ENCODE measurements at places on chromosomes 16 and 17. TPM values are rescaled to one million over a fixed set of nuclear protein-coding genes. Genes with fewer than 3 reads are reported as not detected.

CLEC3A gene
- not detected for total RNA-seq

CLDN7 gene
- total RNA-seq = 0.76 TPM

NOD2 gene
- 0.34 TPM for total RNA-seq

UNC13D gene
- 2.5 TPM for total RNA-seq

SLC38A10 gene
- 53.7 TPM for total RNA-seq

OR3A1 gene
- not detected for total RNA-seq

NUBP1 gene
- 29.3 TPM for total RNA-seq

KRT14 gene
- total RNA-seq = not detected

SRL gene
- total RNA-seq = 0.09 TPM

DNAH9 gene
- not detected for total RNA-seq

PTX4 gene
- total RNA-seq = 0.17 TPM

CRHR1 gene
- not detected for total RNA-seq

CBFA2T3 gene
- under 0.01 TPM for total RNA-seq

ZFPM1 gene
- 0.33 TPM for total RNA-seq

KRTAP1-5 gene
- total RNA-seq = not detected

CD300LB gene
- not detected for total RNA-seq

RABEP2 gene
- total RNA-seq = 33.1 TPM

YWHAE gene
- 407 TPM for total RNA-seq

GPR142 gene
- total RNA-seq = not detected

GAS2L2 gene
- not detected for total RNA-seq

CHST5 gene
- under 0.01 TPM for total RNA-seq

MAP2K4 gene
- 25.6 TPM for total RNA-seq

CCL15 gene
- not detected for total RNA-seq

CES5A gene
- total RNA-seq = not detected

ATP1B2 gene
- not detected for total RNA-seq

ZNF385C gene
- total RNA-seq = not detected

TMC8 gene
- total RNA-seq = 0.17 TPM

SECTM1 gene
- 1.4 TPM for total RNA-seq

PRSS33 gene
- total RNA-seq = not detected

LGALS9B gene
- total RNA-seq = not detected

TCAP gene
- total RNA-seq = 0.65 TPM

KRT23 gene
- total RNA-seq = 0.34 TPM

RAB11FIP4 gene
- not detected for total RNA-seq

TUBG2 gene
- 4.2 TPM for total RNA-seq

KRTAP4-9 gene
- total RNA-seq = not detected

MRPS23 gene
- total RNA-seq = 23.1 TPM

MYO19 gene
- total RNA-seq = 24.4 TPM

HSD3B7 gene
- 28.2 TPM for total RNA-seq

C16orf54 gene
- total RNA-seq = not detected

RHBDL1 gene
- not detected for total RNA-seq

ADAMTS18 gene
- 14.5 TPM for total RNA-seq

TBC1D3I gene
- total RNA-seq = not detected

VAT1L gene
- total RNA-seq = 0.11 TPM

QRICH2 gene
- total RNA-seq = 11.9 TPM

SCGB1C2 gene
- total RNA-seq = not detected

CDH11 gene
- 1.5 TPM for total RNA-seq

GJD3 gene
- total RNA-seq = 3.1 TPM

PRR35 gene
- total RNA-seq = not detected

HS3ST6 gene
- not detected for total RNA-seq

KRT16 gene
- total RNA-seq = not detected

ADAP2 gene
- 0.43 TPM for total RNA-seq
